ENCODE measurements at places on chromosomes 4 and X.

- no peak for DNase-seq
Measured at GRCh38 chrX:68462197-68462596, 28.9 kb upstream of the OPHN1 start.

DNA sequence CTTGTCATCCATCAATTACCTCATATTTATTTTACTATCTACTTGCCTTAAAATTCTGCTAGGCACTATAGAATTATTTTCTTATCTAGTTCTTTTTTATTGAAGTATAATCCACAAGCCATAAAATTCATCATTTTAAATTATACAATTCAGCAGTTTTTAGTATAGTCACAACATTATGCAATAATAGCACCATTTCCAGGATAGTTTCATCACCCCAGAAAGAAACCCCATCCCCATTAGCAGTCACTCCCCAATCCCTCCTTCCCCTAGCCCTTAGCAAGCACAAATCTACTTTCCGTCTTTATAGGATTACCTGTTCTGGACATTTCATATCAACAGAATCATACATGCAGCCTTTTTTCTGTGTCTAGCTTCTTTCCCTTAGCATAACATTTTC lies 15.6 kb downstream of the SLC10A6 start:
- no peak for DNase-seq

- DNase-seq, result no peak
Measured at GRCh38 chr4:138199568-138200235, 42.4 kb downstream of the SLC7A11 start.

- DNase-seq, result no peak
Measured at GRCh38 chrX:34716302-34716701, 59.2 kb upstream of the TMEM47 start.

- DNase-seq, result no peak
Measured at GRCh38 chrX:10414156-10414824, 206.1 kb downstream of the MID1 start.

DNA sequence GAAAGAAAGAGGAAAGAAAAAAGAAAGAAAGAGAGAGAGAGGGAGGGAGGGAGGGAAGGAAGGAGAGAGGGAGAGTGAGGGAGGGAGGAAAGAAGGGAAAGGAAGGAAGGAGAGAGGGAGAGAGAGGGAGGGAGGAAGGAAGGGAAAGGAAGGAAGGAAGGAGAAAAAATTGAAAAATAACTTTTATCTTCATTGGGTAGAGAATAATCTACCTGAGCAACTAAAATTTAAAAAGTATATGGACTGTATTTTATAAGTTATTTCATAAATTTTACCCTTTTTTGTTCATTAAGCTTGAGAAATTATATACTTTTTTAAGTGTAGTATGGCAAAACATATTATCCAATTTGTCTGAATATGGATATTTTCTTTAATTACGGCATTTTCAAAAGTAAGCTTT lies 32.0 kb downstream of the ARSJ start:
- no peak for DNase-seq

GRCh38 chr4:22848332-22848731 lies 155.6 kb downstream of the GBA3 start:
- DNase-seq, result no peak

DNA sequence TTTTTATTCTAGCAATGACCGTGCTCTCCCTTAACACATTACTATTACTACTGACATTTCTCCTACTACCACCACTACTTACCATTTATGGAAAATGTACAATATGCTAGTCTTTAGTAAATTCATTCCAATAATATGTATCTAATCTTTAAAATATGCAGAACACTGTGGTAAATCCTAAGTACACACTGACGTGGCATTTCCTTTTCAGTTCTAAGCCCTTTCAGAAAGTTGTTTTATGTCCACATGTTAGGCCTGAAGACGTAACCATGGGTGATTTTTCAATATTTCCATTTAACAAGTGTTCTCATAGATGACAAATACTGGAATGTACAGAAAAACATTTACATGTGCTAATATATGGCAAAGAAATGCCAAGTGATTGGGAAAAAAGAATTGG lies 268.6 kb upstream of the SLIT2 start:
- no peak for DNase-seq

- DNase-seq, result no peak
Measured at GRCh38 chrX:18146954-18147353, 73.7 kb downstream of the BEND2 start.

GRCh38 chr4:168528131-168528949 lies 31.5 kb downstream of the PALLD start:
- DNase-seq, result no peak

GRCh38 chrX:42992199-42992943 lies 214.4 kb upstream of the PPP1R2C start:
- no peak for DNase-seq

GRCh38 chrX:131317326-131317725 lies 28.2 kb upstream of the IGSF1 start:
- DNase-seq, result no peak

- DNase-seq, result no peak
Measured at GRCh38 chr4:181528570-181529184, 714.5 kb upstream of the TENM3 start.

DNA sequence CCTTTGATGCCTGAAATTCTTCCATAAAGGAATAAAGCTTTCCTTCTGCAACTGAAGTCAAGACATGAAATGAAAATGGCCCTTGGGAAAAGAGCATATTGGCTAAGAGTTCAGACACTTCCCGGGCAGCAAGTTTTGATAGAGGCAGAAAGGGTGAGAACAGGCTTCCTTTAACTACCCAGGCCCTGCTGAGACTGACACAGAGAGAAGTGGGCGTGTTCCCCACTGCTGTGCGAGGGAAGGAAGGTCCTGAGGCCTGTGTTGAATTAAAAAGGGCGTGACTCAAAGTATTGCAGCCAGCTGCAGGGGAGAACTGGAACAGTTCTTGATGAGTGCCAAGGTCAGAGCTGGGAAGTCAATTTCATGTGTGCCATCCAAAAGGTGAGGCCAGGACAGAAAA lies 33.9 kb upstream of the ADGRG2 start:
- no peak for DNase-seq

- DNase-seq, result no peak
Measured at GRCh38 chr4:152607178-152607577, 71.3 kb upstream of the FBXW7 start.

DNA sequence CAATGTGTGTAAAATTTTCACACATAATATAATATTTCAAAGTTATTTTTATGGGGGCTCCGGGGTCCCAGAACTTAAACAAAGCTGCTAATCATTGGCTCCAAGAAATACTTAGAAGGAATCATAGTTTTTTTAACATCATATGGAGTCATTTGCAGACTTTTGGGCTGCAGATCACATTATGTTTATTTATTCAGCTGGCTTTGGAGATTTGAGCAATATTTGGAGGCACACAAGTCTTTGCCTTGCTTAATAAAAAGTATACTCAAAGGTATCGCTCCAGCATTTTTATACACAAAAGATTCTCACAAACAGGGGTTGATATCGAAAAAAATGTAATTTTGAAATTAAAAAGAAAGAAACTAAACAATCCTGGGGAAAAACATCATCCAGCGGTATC lies 382.5 kb upstream of the TENM3 start:
- DNase-seq, result no peak

DNA sequence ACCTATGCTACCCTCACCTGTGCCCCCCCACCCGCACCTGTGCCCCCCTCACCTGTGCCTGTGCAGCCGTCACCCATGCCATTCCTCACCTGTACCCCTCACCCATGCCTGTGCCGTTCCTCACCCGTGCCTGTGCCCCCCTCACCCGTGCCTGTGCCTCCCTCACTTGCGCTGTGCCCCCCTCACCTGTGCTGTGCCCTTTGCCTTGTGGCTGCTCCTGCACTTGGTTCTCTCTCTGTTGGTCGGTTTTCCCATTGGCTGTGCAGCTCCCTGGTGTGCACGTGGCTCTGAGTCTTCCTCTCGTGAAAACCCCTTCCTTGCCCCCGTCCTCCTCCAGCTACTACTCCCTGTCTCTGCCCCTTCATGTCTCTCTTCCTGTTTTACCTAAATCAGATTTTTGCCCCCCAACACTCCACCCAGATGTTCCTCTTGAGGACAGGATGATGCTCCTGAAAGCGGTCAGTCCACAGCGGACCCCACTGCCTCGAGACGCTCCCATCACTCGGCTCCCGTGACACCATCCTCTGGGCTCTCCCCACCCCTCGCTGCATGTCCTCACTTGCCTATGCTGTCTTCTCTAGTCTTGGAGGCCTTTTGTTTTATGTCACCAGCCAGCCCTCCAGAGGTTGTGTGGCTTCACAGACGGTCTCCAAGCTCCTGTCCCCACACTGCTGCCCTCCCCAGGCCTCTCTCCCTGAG lies 6.8 kb downstream of the MAEA start:
- no peak for DNase-seq

GRCh38 chr4:176453079-176453478 lies 133.3 kb downstream of the SPCS3 start:
- no peak for DNase-seq

DNA sequence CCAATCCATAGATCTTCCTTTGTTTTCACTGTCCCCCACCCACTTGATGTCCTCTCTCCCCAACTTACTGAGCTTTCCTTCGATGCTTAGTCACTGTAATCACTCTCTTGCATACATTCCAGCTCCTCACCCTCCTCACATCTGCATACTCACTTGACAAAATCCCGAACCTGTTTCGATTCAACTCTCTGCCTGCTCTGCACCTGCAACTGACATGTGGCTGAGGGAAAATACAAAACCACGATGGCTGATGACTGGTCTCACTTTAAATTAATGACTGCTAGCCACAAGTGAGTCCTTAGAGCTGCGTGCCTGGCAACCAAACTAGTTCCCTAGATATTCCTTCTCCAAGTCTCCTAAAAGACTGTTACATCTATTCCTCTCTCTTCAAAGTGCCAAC lies 70.4 kb upstream of the FHL1 start:
- DNase-seq, result no peak

DNA sequence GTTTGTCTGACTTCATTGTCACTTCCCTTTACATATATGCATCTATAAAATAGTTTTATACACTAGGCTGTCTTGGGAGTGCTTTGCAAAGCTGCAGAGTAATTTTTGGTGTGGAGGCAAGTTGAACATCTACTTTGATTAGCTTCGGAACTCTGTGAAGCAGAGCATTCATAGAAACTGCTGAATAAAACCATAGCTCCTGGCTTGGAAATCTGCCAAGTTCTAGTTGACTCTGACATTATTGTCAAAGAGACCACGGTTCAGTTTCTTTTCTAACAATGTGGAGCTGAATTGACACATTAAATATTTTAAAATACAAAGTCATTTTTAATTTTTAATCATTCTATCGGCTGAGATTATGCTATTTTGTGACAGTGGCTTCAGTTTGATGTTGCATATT lies 335.0 kb downstream of the BMPR1B start:
- no peak for DNase-seq

DNA sequence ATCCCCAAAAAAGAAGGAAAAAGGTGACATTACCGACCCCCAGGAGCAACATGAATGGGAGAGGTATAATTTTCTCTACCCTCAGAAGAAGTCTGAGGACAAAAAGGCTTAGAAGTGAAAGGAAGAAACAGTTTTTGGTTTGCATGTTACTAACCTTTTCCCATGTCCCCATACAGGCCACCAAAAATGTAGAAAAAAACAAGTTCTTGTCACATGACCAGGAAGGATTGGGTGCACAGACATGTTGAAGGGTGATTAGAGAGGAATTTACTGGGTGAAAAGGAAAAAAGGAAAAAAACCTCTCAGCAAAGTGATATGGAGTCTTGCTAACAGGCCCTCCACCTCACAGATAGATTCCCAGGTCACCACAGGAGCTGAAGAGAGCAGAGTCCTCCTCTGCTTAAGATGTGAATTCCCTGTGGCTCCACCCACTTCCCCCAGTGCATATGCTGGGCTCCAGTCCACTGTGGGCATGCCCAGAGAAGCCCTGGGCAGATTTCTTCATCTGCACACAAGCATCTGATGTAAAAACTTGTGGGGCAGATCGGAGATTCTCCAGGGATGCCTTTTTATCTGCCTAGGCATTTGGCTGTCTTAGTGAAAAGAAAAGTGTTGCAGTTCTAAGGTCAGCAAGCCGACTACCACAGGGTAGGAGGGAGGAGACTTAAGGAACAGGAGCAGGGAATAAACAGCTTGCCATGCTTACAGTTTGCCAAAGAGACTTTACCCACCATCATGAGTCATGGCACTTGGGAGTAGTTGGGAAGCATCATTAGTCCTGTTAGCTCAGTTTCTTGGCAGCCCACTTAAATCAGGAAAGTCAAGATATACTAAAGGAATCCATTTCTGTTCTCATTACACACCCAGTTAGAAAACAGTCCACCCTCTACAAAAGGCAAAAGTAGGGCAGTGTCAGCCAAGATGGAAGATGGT lies 25.0 kb upstream of the PASD1 start:
- no peak for DNase-seq

- no peak for DNase-seq
Measured at GRCh38 chr4:23946299-23946698, 56.5 kb upstream of the PPARGC1A start.

DNA sequence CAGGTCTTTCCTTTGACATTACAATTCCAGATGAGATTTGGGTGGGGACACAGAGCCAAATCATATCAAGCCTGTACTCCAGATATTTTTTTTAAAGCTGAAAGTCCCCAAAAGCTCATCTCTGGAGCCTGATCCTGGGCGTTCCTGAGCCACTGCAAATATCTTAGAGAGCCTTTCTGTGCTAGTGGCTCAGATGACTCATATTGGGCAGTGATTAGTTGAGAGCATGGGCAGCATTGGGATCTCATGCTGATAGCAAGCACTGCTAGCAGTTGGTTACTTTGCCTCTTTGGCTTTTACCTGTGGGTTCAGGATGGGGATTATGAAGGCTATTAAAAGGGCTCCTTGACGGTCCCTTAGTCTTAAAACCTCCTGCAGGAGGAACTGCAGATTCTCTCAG lies 51.4 kb upstream of the SCRG1 start:
- DNase-seq, result no peak

DNA sequence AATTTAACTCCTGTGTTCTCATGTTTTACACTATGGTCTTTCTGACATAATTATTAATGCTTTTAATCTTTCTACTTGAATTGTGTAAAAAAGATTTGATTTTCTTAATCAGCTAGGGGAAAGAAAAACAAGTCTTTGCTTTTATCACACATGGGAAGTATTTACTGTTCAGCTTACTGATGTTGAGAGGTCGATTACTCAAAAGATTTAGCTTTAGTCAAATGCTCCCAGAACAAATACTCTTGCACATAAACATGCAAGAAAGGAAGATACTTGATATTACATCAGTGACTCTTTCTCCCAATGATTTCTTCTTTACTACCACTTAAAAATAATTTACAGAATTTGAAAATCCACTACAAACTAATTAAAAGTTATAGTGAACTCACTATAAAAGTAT lies 198.3 kb upstream of the FAT4 start:
- no peak for DNase-seq

- DNase-seq, result no peak
Measured at GRCh38 chr4:108777388-108777787, 14.5 kb upstream of the ETNPPL start.

All from GM06990 (cell line).